ENCODE measurements at places on chromosomes 2 and 18. TPM values are rescaled to one million over a fixed set of nuclear protein-coding genes. Genes with fewer than 3 reads are reported as not detected.

The DSG2 gene
- 8.2 TPM for total RNA-seq

The DYNC2LI1 gene
- total RNA-seq, result 11.9 TPM

The IAH1 gene
- 24.4 TPM for total RNA-seq

The DHX57 gene
- 38.6 TPM for total RNA-seq

The AKAIN1 gene
- 14.1 TPM for total RNA-seq

The MAPK4 gene
- total RNA-seq, result 13.1 TPM

The FSHR gene
- not detected for total RNA-seq

The CDH19 gene
- not detected for total RNA-seq

The ALLC gene
- not detected for total RNA-seq

The PER2 gene
- total RNA-seq, result 3.8 TPM

The RBM44 gene
- 1.3 TPM for total RNA-seq

The TGFA gene
- 4.7 TPM for total RNA-seq

The PPP1R1C gene
- 13.8 TPM for total RNA-seq

The RUFY4 gene
- not detected for total RNA-seq

The EPAS1 gene
- total RNA-seq, result not detected

The MARCO gene
- not detected for total RNA-seq
